ENCODE measurements at places on chromosomes 5 and 9. TPM values are rescaled to one million over a fixed set of nuclear protein-coding genes. Genes with fewer than 3 reads are reported as not detected.
A peak's percentile ranks its signal among the peaks of the same experiment; 100 is the strongest.

The IGFBPL1 gene
- 11.3 TPM for polyA plus RNA-seq

The INSYN2B gene
- polyA plus RNA-seq: 3.2 TPM

DNA sequence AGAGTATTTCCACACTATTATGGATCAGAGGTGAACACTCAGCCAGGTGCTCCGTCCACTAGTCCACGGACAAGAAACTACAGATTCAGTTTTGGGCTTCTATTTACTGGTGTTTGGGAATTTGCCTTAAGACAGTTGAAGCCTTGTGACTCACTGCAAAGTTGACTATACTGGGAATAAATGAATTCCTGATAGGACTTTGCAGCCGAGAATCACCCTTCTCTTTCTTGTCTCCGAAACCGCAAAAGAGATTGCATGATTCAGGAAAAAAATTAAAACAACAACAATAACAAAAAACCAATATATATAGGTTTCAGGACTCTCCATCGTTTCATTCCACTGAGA lies 716 bp downstream of the TMEM171 start:
- H3K4me1 ChIP-seq: peaks cover 4% of the 10 kb centered on the region
- H3K27me3 ChIP-seq: peaks cover 58% of the 10 kb centered on the region
- peak overlapping the region; percentile 4 for H3K4me3 ChIP-seq
- no peak for DNase-seq
- H3K27ac ChIP-seq: no peak overlapping the region
- no peaks in the 10 kb centered on the region for H3K36me3 ChIP-seq

DNA sequence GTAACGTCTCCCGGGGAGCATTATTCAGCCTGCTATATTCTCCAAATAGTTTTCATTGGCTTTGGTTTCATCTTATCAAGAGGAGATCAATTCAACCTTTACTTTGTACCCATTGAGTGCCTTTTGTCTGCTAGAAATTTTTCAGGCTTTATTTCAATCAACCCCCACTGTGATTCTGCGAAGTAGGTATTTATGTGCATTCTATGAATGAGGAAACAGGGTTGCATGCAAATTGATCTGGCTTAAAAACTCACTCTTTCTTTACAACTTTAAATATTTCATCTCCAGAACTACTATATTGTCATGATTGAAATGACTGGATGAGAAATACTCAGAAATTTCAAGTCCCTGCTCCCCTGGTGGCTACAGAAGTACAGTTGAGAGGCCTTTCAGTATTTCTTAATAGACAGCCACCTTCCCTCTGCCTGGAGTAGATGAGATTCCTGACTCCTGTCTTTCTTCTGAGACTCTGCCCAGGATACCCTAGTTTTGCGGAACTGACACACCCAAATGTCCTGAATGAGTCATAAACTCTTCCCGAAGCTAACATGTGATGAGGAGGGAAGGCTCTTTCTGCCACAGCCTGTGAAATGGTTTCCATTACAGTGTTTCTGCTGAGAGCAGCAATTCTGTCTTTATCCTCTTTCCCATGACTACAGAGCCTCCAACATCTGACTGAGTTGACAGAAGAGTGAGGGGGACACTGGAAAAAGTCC lies 52.6 kb upstream of the TNC start:
- H3K36me3 ChIP-seq: no peaks in the 10 kb centered on the region
- no peaks in the 10 kb centered on the region for H3K4me1 ChIP-seq
- no peak overlapping the region for H3K4me3 ChIP-seq

GRCh38 chr9:87677776-87678587 lies 47.9 kb upstream of the CTSL start:
- DNase-seq: no peak
- no peaks in the 10 kb centered on the region for H3K4me1 ChIP-seq
- no peaks in the 10 kb centered on the region for H3K27me3 ChIP-seq
- H3K4me3 ChIP-seq: no peak overlapping the region

DNA sequence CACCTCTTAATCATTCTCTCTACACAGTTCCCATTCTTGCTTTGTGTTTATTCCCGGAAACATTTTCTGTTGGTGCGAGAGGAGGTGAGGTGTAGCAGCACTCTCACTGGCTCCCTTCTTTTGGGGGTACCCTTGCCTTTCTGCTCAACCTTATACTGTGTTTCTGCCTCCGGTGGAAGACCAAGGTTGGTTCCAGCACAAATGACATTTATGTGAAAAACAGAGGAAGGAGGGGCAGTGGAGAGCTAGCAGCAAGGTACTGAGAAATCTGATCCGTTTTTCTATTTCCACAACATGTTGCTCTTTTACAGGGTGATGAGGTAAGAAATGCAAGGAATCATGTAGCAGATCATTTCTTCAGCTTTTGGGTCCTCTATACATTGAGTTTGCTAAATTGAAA lies 648.0 kb upstream of the DMAC1 start:
- no peak overlapping the region for H3K27ac ChIP-seq
- no peak for DNase-seq
- H3K4me3 ChIP-seq: no peak overlapping the region
- H3K36me3 ChIP-seq: peaks cover 5% of the 10 kb centered on the region
- H3K4me1 ChIP-seq: no peaks in the 10 kb centered on the region
- no peaks in the 10 kb centered on the region for H3K27me3 ChIP-seq

DNA sequence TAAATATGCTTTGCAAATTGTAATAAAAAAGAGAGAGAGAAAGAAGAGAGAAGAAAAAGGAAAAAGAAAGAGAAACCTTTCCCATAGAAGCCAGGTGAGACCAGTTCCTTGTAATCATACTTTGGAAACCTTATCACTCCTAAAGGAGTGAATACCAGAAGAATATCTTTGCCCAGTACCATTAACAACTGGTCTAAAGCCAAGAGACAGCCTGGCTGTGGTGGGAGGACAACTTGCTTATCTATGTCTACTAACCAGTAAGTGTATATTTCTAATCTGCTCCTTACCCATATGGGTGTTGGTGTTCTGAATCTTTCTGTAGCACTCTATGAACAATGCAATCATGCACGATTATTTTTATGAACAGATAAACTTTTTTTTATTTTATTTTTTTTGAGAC lies 10.5 kb upstream of the TXN start:
- H3K4me1 ChIP-seq: no peaks in the 10 kb centered on the region
- H3K27me3 ChIP-seq: no peaks in the 10 kb centered on the region
- no peak for DNase-seq
- H3K27ac ChIP-seq: no peak overlapping the region

DNA sequence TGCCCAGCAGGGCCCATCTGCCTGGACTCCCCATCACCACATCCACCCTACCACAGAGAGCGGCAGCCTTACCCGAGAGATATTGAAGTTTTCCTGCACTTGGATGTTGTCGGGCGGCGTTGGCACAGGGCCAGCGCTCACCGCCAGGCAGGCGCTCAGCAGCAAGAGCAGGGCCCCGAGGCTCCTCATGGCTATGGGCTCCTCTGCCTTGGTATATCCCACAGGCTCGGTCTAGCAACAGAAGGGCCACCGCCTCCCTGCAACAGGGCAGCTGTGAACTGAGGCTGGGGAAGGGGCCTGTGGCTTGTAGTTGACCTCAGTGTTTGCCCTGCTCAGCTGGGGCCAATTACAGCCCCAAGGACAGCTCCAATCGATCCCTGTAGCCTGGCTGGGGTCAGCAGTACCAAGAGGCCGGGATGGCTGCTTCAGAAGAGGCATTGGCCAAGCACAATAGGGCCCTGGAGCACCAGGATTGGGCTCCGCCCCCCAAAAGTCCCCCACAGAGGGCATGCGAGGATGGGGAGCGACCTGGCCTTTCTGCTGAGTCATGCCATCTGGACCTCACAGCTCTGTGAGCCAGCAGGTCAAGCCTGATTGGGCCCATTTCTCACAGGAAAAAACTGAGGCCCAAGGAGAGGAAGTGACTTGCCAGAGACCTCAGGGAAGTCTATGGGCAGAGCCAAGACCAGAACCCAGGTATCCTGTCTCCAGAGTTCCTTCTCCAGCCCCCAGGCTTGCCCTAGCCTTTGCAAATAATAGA lies at the start of gene AMBP:
Gene AMBP, minus strand, starts transcription at position 280 of the 760 bp plus-strand sequence. Its CDS starts 91 bp downstream, at position 189.
- peaks cover 9% of the 10 kb centered on the region for H3K4me1 ChIP-seq
- H3K27me3 ChIP-seq: peaks cover 3% of the 10 kb centered on the region
